ENCODE measurements at places on chromosomes 1 and 21.
A peak's percentile ranks its signal among the peaks of the same experiment; 100 is the strongest.

DNA sequence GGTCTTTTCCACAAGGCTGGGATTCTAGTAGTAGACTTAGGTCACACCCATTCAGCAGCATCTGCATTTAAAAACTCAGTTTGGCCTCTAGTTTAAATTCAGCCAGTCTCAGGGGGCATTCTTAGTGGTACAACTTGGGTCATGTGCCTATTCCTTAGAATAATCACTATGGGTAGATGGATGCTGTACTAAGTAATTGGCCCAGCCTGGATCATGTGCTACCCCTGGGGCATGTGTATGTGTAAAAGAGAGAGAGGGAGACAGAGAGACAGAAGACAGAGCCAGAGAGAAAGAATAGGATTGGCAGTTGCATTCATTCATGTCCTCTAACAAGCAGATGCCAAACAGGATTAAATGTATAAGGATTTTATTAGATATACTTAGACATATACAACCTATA lies 13.6 kb upstream of the SYT14 start:
- H3K36me3 ChIP-seq, result no peaks in the 10 kb centered on the region
- no peaks in the 10 kb centered on the region for H3K4me1 ChIP-seq
- H3K27me3 ChIP-seq, result no peaks in the 10 kb centered on the region
- no peak overlapping the region for H3K4me3 ChIP-seq

DNA sequence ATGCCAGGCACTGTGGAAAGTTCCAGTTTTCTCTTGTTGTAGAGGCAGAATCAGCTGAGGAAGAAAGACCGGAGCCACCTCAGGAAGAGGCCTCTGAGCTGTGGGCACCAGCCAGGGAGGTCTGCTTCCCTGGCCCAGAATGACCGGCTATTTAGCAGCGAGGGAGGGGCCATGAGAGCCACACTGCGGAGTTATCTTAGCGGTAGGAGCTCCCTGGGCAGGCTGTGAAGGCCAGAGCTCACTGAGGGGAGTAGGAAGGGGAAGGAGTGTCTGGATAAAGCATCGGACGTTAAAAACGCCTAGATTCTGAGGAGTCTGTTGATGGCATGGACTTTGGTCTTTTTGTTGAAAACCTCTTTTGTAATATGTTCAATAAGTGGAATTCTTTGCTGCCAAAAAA lies 36.5 kb downstream of the TSEN15 start:
- H3K27ac ChIP-seq, result no peak overlapping the region
- no peak overlapping the region for H3K4me3 ChIP-seq
- no peaks in the 10 kb centered on the region for H3K4me1 ChIP-seq
- H3K27me3 ChIP-seq, result no peaks in the 10 kb centered on the region
- DNase-seq, result no peak
- H3K36me3 ChIP-seq, result no peaks in the 10 kb centered on the region

GRCh38 chr1:245704341-245704740 lies 549.6 kb downstream of the KIF26B start:
- H3K27me3 ChIP-seq, result no peaks in the 10 kb centered on the region
- no peak overlapping the region for H3K27ac ChIP-seq
- peaks cover 6% of the 10 kb centered on the region for H3K4me1 ChIP-seq
- H3K36me3 ChIP-seq, result no peaks in the 10 kb centered on the region

DNA sequence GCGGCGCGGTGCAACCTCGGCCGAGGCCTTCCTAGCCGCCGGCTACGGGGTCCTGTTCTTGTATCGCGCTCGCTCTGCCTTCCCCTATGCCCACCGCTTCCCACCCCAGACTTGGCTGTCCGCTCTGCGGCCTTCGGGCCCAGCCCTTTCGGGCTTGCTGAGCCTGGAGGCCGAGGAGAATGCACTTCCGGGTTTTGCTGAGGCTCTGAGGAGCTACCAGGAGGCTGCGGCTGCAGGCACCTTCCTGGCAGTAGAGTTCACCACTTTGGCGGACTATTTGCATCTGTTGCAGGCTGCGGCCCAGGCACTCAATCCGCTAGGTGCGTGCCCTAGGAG lies 379 bp downstream of the PPCS start:
- peak overlapping the region; percentile 95 for H3K4me3 ChIP-seq
- peaks cover 13% of the 10 kb centered on the region for H3K4me1 ChIP-seq
- DNase-seq, result peak; percentile 7
- peak overlapping the region; percentile 94 for H3K27ac ChIP-seq

DNA sequence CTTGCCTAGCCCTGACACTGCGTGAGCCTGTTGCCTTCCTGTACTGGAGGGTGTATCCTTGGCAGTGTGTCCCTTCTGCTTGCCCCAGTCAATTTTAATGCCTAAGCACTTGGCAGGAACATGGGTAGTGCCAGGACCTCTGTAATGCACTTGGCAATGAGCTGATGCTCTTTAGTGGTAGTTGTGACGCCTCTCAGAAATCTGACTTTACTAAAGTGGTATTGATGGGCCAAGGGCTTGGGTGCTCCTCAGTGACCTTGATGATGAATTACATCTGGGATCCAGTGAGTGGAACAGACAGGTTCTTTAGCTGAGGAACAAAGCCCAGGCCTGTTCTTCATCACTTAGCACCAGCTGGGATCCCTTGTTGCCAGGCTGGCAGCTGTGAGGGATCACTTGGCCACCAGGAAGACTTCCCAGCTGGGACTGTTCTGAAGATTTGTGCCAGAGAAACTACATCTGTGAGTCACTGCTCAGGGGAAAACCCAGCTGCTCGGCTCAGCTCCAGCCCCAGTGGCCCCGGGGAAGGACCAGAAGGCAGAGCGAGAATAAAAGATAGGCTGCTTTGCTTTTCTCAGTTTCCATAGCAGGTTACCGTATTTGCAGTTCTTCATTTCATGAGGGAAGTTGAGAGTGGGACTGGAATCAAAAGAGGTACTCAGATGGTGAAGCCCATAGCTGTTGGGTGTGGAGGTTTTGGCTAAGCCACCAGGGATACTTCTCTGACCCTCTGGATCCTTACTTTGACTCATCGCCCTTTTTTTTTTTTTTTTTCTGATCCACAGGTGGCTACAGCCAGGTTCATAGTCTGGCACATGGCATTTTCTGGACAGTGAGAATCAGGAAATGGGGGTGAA lies 28.5 kb upstream of the KCNA2 start:
- no peaks in the 10 kb centered on the region for H3K36me3 ChIP-seq
- no peak overlapping the region for H3K4me3 ChIP-seq
- H3K4me1 ChIP-seq, result peaks cover 19% of the 10 kb centered on the region
- peak overlapping the region; percentile 2 for H3K27ac ChIP-seq
- peaks cover 63% of the 10 kb centered on the region for H3K27me3 ChIP-seq

DNA sequence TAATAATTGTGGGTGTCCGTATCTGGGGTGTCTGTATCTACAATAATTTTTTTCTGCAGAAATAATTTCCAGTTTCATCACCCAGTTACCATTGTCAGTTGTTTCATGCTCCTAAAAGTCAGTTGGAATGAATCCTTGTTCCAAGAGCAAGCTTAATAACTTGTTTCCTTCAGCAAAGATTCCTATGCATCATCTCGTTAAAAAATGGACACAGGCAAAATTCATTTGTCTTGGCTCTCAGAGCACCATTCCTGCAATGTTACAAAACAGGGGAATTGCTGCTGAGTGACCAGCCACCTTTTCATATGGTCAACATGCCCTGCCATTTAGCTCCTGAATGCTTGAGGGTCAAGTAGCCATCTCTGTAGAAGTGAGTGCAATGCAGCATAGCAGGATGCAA lies 393.4 kb downstream of the KCNT2 start:
- DNase-seq, result no peak
- no peaks in the 10 kb centered on the region for H3K27me3 ChIP-seq
- H3K36me3 ChIP-seq, result no peaks in the 10 kb centered on the region
- H3K27ac ChIP-seq, result no peak overlapping the region

DNA sequence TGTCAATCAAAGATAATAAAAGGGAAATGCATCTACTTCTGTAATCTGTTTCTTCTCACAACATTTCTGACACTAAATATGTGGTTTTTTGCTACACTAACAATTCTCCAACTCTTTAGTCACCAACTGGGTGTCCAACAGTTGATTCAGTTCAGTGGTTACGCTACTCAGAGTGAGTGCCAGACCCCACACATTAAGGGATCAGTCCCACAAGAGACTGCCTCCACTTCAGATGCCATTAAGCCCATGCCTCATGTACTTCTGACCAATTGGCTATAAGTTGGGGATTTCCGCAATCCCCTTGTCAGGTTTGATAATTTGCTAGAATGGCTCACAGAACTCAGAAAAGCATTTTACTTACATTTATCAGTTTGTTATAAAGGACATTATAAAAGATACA lies 28.4 kb downstream of the RNF2 start:
- H3K4me3 ChIP-seq, result no peak overlapping the region
- H3K27ac ChIP-seq, result no peak overlapping the region
- no peak for DNase-seq
- no peaks in the 10 kb centered on the region for H3K4me1 ChIP-seq

DNA sequence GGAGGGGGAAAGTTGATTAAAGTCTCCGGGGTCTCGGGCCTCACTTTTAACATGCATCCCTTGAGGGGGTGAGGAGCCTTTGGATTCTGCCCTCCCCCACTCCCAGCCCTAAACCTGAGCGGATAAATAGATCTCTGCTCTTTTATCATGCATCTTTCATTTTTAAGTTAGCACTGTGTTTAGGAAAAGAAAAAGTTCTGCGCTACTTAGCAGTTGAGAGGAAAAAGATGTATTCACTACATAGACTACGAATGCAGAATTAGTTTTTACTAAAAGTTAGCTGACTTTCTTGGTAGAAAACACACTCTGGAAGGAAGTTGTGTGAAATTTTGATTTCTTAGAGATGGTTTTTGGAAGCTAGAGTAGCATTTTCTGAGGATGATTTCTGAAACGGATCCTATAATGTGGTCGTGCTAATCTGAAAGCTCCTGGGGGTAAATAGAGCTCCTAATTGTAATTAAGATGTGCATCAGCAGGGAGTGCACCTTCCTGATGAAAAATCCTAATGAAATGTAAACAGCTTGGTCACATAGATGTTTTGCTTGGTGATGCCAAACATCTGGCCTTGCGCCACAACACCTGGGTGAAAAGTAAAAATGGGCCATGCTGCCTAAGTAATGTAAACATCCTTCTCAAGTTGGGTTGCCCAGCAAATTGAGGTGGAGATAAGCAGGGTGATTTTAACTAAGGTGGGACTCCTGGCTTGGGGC lies 1.8 kb downstream of the ROR1 start:
- no peaks in the 10 kb centered on the region for H3K36me3 ChIP-seq
- peak overlapping the region; percentile 92 for H3K27ac ChIP-seq
- peak overlapping the region; percentile 88 for H3K4me3 ChIP-seq
- peaks cover 65% of the 10 kb centered on the region for H3K4me1 ChIP-seq
- DNase-seq, result no peak

DNA sequence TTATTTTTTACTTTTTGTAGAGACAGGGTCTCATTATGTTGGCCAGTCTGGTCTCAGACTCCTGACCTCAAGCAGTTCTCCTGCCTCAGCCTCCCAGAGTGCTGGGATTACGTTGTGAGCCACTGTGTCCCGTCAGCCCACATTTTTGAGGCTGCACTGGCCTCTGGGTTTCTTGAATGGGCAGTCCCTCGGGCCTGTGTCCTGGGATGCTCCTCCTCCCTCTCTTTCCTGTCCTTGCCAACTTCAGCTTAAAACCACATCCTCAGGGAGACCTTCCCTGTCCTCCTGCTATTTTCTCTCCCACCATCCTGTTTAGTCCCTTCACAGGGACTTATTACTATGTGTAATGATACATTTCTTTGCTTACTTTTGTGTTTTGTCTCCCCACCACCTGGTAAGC lies 31.4 kb upstream of the LYST start:
- peaks cover 9% of the 10 kb centered on the region for H3K4me1 ChIP-seq
- H3K27me3 ChIP-seq, result no peaks in the 10 kb centered on the region
- H3K36me3 ChIP-seq, result no peaks in the 10 kb centered on the region
- H3K27ac ChIP-seq, result no peak overlapping the region
- DNase-seq, result no peak

GRCh38 chr1:247184254-247184653 lies 12.4 kb upstream of the ZNF124 start:
- peaks cover 7% of the 10 kb centered on the region for H3K36me3 ChIP-seq
- H3K27ac ChIP-seq, result no peak overlapping the region
- DNase-seq, result no peak
- H3K4me1 ChIP-seq, result no peaks in the 10 kb centered on the region

DNA sequence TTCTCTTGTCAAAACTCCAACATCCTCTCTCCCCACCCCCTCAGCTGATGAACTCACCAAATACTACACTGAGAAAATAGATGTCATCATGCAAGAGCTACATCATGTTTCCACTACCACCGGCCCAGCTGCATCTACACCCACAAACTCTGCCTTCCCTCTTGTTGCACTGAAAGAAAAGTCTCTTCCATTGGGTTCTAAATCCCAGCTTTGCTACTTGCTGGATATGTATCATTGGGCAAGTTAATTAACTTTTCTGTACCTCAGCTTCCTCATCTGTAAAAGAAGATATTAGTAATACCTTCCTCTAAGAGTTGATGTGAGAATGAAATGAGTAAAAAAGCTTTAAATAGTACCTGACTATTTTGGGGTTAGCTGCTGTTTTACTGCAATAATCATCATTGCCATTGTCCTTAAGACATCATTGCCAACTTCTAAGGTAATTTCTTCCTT lies 108.6 kb downstream of the OLFML2B start:
- no peaks in the 10 kb centered on the region for H3K27me3 ChIP-seq
- H3K4me1 ChIP-seq, result no peaks in the 10 kb centered on the region
- no peak overlapping the region for H3K4me3 ChIP-seq

All from esophagus squamous epithelium (tissue), 5 donors.